ENCODE measurements at places on chromosomes 3 and 15.
A peak's percentile ranks its signal among the peaks of the same experiment; 100 is the strongest.

GRCh38 chr3:136631424-136631823 is 120.8 kb downstream of the STAG1 start:
- DNase-seq: no peak

GRCh38 chr15:71743861-71744382 is 66.4 kb upstream of the NR2E3 start:
- peak; percentile 64 for DNase-seq

DNA sequence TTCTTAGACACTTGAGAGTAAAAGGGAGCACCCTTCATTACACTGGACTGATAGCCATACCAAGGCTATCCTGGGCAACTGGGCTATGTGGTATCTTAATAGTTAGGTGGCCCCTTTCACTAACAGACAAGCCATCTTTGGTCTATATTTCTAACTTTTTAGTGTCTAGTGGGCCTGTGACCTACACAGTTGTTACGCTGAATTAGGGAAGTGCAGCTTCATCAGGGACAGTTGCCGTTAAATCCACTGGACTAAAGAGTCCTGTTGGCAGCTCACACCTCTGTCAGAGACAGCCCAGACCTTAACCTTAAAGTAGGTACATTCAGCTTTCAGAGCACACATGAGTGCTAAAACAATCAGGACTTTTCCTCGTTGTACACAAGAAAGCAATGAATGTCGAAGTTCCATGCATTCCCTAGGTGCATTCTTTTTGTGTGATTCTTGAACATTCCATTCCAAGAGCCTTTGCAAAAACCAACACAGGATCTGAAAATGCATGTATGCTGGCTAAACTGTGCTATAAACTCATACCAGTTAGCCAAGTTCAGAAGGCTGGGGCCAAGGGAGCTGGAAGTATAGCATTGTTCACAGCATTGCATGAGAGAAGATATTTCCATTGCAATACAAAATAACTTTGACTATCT is 230.2 kb upstream of the EIF1B start:
- no peak for DNase-seq

DNA sequence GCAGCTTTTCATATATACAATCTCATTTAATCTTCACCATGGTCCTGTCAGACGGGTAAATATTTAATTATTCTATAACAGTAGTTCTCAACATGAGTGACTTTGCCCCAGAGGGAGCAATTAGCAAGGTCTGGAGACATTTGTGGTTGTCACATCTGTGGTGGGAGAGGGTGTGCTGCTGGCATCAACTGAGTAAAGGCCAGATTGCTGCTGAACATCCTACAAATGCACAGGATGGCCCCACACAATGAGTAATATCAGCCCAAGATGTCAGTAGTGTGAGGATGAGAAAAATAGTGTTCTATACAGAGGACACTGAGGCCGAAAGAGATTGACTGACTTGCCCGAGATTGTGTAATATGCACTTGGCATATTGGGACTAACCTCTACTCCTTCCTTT is 156.0 kb downstream of the AGBL1 start:
- no peak for DNase-seq

DNA sequence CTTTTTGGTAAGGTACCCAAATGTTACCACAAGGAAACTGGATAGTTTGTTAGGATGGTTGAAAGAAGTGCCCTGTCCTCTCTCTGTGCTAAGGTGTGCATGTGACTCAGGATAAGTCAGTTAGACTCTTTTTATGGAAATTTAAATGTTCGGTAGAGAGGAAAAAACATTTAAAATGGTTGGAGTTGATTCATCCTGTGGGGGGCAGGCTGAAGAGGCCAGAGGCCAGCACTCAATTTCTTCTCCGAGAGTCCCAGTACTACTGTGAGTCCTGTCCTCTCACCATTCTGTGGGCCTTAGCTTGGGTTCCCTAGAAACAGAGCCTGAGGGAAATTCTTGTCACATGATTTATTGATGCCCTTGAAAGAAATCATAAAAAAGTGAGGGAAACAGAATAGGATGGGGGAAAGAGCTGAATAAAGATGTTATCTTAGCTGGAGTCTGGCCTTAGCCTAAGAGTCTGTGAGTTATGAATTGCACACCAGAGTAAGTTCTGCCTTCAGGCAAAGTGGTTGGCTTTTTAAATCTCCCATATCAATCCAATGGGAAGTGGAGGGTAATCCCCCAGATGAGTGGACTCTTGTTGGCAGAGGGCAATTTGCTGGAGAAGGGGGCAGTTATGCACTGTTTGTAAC is 106.5 kb upstream of the GALNT15 start:
- DNase-seq: peak; percentile 54

Measured in Caki2 (cell line).